ENCODE measurements at places on chromosomes 7 and 10. TPM values are rescaled to one million over a fixed set of nuclear protein-coding genes. Genes with fewer than 3 reads are reported as not detected.

DNA sequence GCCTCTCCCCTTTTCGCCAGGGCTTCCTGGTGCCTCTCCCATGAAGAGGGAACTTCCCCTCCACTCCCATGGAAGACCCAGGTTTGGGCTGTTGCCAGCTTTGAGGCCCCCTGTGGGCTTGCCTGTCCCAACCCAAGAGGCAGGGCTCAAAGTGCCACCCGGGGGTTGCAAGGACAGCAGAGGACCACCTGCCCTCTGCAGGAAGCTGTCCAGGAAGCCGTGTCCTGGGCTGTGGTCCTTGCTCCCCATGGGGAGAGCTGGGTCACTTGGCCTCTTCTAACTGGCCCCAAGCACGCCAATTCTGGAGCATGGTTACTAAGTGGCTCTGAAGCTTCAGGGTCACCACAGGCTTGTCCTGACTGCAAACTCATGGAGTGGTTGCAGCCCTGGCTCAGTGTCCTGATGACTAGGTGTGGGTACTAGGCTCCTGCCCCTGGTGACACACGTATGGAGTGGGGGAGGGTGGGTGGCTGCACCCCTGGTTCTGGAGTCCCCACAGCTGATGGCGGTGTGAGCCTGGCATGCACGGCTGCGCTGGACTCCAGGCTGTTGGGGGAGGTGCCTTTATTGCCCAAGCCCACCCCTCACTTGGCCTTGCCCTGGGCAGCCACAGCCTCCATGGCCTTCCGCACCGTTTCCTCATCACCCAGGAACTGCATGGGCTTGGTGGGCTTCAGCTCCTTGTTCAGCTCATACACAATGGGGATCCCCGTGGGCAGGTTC is 3.0 kb downstream of the PGAM2 start:
- peaks cover 21% of the 10 kb centered on the region for H3K4me1 ChIP-seq
- no peak overlapping the region for H3K27ac ChIP-seq

Gene OGDHL
- polyA plus RNA-seq, result 0.19 TPM

Gene ASB10
- polyA plus RNA-seq, result not detected

GRCh38 chr10:132058111-132058745 is 7.5 kb upstream of the JAKMIP3 start:
- no peak for DNase-seq
- H3K4me3 ChIP-seq, result no peak overlapping the region
- no peaks in the 10 kb centered on the region for H3K36me3 ChIP-seq
- H3K27me3 ChIP-seq, result no peaks in the 10 kb centered on the region
- no peaks in the 10 kb centered on the region for H3K4me1 ChIP-seq

GRCh38 chr10:29473087-29473356 is 161.7 kb downstream of the SVIL start:
- H3K36me3 ChIP-seq, result no peaks in the 10 kb centered on the region
- no peak for DNase-seq
- no peak overlapping the region for H3K27ac ChIP-seq
- H3K4me1 ChIP-seq, result no peaks in the 10 kb centered on the region

Gene CHAT
- polyA plus RNA-seq, result not detected

GRCh38 chr10:47402641-47403301 is 18.7 kb upstream of the ZNF488 start:
- H3K27me3 ChIP-seq, result no peaks in the 10 kb centered on the region
- no peaks in the 10 kb centered on the region for H3K36me3 ChIP-seq
- no peaks in the 10 kb centered on the region for H3K4me1 ChIP-seq
- H3K4me3 ChIP-seq, result no peak overlapping the region
